ENCODE measurements at places on chromosomes 2 and 18.

DNA sequence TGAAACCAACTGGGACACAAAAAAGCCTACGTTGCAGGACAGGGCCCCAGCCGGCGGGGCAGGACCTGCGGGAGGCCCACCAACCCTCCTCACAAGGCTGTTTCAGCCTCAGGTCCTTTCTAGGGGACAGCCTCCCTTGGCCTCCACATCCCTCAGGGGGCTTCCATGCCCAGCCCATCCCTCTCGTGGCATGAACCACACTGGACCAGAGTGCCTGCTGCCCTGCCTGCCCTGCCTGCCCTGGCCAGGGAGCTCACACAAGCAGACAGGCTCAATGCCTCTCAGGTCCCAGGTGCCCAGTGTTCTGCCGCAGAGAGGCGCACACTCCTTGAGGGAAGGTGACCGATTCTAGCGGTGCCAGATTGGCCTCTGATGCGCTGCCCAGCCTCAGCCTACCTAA lies 57.4 kb downstream of the HDAC4 start:
- DNase-seq, result no peak

DNA sequence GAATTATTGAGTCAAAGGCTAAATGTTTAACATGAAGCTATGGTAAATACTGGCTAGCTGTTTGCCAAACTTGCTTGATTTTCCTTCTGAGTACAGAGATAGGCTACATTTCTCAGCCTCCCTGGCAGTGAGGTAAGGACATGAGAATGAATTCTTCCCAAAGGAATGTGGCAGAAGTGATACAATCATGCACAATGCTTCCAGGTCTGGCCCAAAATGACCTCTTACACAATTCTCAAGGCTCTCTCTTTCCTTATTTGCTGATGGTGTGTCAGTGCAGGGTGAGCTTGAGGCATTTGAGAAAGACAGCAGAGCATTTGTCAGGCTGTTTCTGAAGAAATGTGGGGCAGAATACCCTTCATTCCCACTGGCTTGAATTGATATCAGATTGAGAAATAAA lies 95.6 kb upstream of the NABP1 start:
- no peak for DNase-seq

DNA sequence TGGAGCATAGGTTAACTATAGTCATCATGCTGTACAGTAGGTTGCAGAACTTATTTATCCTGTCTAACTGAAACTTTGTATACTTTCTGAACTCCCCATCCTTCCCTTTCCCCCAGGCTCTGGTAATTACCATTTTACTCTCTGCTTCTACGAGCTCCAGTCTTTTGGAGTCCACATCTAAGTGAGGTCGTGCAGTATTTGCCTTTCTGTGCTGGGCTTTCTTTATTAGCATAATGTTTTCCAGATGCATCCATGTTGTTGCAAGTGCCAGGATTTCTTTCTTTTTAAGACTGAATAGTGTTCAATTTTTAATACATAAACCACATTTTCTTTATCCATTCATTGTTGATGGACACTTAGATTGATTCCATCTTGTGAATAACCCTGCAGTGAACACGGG lies 464.1 kb downstream of the TGIF1 start:
- DNase-seq, result no peak

- DNase-seq, result no peak
These were observed 30.5 kb upstream of the UBE2E3 start for GRCh38 chr2:180949896-180950295.

DNA sequence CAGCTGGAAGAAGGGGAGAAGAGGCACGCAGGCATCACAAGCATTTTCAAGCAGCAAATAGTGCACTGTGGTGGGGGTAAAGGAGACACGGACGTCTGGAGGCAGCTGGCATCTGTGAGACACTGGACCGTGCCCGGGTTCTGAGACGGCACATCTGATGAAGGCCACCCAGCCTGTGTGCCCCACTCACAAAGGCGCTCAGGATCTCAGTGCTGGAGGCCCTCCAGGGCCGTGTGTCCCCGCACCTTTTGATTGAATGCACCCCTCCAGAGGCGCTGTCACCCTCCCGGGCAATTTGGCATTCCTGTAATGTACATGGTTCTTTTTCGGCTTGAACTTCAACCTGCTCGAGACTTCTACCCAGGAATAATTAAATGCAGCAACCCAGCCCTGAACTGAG lies 101.5 kb upstream of the ODC1 start:
- no peak for DNase-seq

DNA sequence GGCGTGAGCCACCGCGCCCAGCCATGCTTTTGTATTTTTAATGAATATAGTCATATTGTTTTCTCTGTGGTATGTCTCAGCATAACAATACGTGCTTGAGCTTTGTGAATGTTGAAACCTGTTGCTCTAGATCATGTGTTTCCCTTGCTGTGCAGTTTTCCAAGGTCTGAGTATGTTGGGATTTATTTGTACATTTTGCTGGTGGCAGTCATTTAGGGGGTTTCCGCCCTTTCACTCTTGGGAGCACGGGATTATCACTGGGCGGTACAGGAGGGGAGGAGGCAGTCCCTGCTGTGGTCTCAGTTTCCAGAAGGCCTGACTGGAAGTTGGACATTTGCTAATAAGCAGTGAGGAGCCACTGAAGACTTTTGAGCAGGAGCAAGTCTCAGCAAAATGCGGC lies 24.9 kb upstream of the CATIP start:
- DNase-seq, result no peak

- DNase-seq, result no peak
These were observed 30.5 kb upstream of the ITGAV start for GRCh38 chr2:186559370-186559769.

DNA sequence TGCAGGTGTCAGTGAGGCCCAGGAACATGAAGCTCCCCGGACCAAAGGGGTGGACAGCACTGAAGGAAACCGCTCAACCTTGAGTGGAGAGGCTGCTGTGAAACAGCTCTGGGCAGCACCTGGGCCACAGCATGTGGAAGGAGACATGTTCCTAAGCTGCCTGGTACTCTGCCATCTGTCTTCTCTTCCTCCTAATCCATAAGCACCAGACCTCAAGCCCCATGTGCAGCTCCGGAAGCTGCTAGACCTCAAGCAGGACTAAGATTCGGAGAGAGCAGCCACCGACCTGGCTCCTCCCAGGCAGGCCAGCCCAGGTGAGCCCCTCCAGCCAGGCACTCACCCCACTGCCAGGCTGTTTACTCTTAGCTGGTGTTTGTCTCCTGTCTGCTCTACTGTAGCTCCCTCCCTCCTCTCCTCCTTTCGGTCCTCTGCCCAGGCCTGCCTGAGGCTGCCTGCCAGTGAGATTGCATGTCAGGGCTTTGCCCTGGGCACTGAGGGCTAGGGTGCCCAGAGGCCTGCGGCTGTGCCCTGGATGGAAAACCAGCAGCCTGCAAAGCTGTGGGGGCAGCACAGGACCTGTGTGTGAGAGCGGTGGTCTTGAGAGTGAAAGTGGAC lies 53.7 kb downstream of the BCL11A start:
- no peak for DNase-seq

- no peak for DNase-seq
These were observed 108.3 kb downstream of the HDAC4 start for GRCh38 chr2:239292531-239292930.

DNA sequence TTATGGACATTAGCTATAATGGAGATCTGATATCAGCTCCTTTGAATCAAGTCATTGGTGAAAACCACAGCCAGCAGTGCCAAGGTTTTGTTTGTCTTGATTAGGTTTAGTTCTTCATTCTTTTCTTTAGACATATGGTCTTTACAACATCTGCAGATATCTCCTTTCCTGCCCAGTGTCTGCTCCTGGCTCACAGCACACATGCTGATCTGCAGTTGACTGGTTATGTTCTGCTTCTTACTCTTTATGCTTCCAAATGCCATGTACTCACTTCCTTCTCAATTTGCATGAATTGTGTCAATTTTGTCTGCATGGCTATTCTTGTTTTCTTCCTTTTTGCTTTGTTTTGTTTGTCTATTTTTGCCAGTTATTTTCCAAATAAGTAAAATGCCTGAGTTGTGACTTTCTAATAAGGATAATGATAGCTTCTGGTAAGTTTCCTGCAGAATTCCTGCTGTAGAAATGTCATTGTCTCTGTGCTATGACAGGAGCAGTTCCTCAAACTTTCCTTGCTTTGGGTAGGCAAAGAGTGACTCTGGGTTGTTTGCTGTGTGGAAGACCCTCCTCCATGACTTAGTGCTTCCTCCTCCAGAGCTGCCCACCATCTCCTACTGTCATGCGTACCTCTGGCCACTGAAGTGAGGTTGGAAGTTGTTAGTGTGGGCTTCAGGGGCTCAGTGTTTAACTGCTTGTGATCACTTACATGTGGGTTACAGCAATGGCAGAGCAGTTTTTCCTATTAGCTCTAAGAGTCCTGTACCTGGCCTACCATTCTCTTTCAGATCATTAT lies 8.2 kb downstream of the ARHGAP25 start:
- no peak for DNase-seq

- DNase-seq, result no peak
These were observed 110.9 kb downstream of the BCL2 start for GRCh38 chr18:63208676-63209075.

DNA sequence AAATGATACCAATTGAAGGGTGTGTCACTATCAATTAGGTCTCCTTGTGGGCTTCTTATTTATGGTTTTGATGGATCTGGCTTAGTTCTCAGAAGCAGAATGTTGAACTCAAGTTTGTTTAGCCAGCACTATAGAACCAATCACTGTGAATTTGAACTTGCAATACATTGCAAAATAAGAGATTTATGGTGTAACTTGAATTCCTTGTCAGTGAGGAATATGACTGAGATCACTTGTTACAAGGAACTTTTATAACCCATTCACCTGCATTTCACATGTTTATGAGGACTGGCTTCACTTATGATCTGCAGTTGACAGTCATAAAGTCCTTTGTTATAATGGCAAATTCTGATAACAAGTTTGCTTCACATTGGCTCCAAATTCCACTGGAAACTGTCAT lies 9.8 kb downstream of the GATA6 start:
- DNase-seq, result no peak

DNA sequence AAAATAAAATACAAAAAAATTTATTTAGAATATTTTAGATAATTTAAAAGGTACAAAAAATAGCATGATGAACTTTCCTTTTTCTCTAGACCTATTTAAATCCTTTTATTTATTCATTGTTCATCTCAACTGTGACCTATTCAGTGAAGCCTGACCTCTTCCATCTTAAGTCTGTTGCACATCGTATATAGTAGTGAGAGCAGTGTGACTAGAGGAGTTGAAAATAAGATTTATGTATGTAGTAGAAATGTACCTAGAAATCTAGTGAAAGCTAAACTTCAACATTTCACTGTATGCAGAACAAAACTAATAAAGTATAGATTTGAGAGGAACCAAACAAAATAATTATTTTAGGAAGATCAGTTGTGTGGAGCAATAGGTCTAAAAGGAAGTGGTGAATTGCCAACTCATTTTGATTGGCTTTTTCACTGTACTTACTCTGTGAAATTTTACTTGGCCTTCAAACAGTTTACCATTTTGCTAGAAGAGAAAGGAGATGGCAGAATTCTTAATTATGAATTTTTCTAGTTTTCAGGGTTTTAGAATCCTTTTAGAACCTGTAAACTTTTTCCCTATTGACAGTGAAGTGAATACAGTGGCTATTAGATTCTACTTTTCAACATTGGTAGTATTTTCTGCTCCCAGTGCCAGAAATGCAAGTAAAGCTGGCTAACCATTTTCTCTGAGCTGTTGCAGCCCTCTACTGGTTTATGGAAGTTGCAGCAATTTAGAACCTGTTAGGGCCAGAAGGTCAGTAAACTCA lies 11.0 kb downstream of the ANKRD12 start:
- peak; percentile 67 for DNase-seq

DNA sequence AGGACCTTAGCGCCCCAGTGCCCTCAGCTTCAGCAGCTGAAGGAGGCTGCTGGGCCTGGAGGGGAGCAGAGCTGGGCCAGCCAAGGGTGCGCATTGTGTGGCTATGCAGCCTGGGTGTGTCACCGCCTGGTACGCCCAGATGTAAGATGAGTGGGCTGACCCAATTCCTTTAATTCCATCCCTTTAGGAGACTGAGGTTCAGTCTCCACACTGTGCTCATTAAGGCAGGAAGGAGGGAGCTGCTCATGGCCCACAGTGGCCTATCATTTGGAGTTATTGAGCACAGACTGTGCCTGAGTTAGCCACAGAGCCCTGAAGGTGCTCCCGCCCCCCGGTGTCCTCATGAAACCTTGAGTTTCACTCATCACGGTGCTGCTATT lies 194.1 kb upstream of the GLI2 start:
- no peak for DNase-seq

- no peak for DNase-seq
These were observed 57.9 kb downstream of the FAM171B start for GRCh38 chr2:186751790-186752189.

- DNase-seq, result no peak
These were observed 48.8 kb downstream of the ADD2 start for GRCh38 chr2:70719231-70719630.

DNA sequence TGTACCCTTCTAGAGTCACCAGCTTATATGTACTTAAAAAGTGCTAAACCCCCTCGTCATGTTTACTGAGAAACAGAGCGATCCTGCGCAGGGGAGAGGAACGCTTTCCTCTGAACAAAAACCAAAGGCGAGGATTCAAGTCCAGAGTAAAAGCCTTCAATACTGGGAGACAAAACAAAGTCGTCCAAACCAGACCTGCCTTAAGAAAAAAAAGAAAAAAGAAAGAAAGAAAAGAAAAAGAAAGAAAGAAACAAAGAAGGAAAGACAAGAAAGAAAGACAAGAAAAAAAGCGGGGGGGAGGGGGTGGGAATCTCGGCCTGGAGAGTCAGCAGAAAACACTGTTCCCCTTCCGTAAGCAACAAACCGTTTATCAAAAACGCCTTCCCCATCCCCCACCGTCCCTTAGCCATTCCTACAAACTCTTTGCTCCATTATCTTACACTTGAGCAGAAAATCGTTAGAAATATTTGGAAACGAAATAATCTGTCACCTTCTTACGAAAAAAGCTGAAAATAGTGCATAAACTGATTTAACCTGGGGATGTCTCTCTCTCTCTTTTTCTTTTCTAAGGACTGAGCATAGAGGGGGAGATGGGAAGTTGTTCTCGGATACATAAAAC lies 3.3 kb downstream of the PTGR3 start:
- DNase-seq, result no peak

- DNase-seq, result no peak
These were observed 303.4 kb downstream of the SMAD2 start for GRCh38 chr18:47627030-47627429.

GRCh38 chr18:50218432-50219197 lies 23.7 kb upstream of the MYO5B start:
- peak; percentile 22 for DNase-seq

- no peak for DNase-seq
These were observed 716 bp downstream of the MMADHC start for GRCh38 chr2:149586898-149587219.
